Dorsolateral prefrontal cortex (tissue), 122 donors: ENCODE measurements at places on chromosomes 12 and 14.

DNA sequence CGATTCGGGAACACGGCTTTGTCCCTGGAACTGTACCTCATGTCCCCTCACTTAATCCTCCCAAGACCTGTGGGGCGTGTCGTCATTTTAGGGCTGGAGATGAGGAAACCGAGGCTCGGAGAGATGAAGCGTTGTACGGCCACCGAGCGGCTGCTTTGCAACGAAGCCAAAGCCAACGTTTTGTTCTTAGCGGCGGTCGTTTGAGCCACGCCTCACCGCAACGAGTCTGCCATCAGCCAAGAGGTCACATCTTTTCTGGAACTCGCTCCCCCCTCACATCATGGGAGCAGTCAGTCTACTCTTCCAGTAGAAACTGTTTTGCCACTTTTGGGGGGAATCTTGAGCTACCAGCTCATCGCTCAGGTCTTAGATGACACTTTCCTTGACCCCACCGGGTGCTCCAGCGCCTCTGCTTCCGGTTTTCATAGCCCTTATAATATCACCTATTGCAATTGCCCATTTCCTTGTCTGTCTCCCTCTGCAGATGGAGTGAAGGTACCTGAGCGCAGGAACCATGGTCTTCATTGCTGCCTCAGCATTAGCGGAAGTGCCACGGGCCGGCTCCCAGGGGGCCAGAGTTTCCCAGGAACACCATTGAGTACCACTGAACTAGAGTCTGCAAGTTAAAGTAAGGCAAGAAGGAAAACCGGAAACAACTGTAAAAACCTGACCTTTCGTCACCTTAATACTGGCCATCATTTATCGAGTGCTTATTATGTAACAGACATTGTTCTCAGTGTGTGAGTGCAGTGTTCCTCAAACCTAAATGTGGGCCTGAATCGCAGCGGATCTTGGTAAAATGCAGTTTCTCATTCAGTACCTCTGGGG, 19.6 kb downstream of the NINJ2 start:
- DNase-seq, result no peak

- DNase-seq, result no peak
Measured at GRCh38 chr14:23572836-23573235, 5.2 kb upstream of the AP1G2 start.

- no peak for DNase-seq
Measured at GRCh38 chr12:50018154-50018553, 7.1 kb downstream of the RACGAP1 start.

DNA sequence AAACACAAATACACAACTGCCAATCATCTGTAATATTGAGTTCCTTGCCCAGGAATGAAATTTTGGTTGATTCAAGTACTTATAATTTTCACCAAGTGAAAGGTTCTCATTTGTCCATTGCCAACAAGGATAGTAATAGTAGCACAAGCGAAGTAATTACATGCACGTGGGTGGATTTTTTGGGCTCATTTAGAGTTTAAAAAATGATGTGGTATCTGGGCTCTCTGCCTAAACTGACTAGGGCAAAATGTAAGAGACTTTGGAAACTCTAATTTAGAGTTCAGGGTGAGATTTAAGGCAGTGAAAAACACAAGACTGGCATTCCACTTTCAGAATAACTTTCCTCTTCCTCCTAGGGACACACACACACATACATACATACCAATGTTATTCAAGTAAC, 111.7 kb downstream of the MYRFL start:
- DNase-seq, result no peak

GRCh38 chr14:66514213-66514612, 6.3 kb downstream of the GPHN start:
- DNase-seq, result no peak

GRCh38 chr12:124565656-124566160, 1.7 kb downstream of the NCOR2 start:
- DNase-seq, result no peak

GRCh38 chr12:92210071-92210470, 64.4 kb upstream of the BTG1 start:
- no peak for DNase-seq

DNA sequence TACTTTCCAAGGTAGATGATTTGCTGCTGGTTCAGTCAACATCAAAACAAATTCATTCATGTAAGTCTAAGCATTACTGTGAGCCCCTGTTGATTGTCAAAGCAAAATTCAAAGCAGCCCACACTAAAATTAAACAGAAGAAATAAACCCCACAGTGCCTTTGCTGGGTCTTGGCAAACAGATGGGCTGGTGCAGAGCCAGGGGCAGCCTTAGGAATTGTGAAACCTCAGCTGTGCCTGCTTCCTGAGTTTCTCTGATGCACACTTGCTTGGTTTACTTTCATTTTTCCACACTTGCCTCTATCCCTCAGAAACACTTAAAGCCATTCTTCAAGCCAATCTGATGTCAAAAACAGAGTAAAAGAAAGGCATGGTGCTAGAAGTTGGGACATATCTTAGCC, 6.6 kb upstream of the PLEKHG7 start:
- DNase-seq, result no peak
